NCI-H446 treated with DMSO at 0.1 percent for 48 hours (cell line): ENCODE measurements at places on chromosomes 1 and 21.
A peak's percentile ranks its signal among the peaks of the same experiment; 100 is the strongest.

DNA sequence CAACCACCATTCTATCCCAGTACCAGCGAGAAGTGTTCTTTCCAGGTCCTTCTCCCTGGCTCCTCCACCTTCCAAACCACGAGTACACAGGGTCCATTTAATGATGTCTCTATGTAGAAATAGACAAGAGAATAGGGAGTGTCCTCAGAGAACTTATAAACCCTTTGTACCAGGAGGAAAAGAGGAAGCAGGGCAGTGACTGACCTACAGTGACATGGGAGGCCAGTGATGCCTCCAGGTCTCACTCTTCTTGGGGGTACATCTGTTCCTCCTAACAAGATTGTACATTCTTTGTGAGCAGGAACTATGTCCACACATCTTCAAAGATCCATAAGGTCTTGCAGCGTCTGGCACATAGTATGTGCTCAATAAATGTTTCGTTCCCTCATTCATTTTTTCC lies 18.7 kb upstream of the FMOD start:
- no peak for DNase-seq

DNA sequence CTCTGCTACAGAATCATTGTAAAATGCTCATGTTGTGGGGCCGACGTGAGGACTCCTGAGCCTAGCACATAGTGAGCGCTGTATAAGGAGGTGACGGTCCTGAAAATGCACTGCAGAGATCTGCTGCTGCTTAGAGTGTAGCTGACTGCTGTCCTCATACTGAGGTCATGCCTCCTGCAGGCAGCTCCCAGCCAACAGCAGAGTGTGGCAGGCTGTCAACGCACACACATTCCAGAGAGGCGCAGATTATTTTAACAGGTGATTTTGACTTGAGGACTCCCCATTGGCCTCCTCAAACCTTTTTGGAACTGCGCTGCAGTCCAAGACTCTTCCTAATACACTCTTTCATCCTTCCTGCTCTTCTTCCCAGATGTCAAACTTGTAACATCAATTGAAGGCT lies 119.8 kb upstream of the KCNJ6 start:
- DNase-seq, result no peak

DNA sequence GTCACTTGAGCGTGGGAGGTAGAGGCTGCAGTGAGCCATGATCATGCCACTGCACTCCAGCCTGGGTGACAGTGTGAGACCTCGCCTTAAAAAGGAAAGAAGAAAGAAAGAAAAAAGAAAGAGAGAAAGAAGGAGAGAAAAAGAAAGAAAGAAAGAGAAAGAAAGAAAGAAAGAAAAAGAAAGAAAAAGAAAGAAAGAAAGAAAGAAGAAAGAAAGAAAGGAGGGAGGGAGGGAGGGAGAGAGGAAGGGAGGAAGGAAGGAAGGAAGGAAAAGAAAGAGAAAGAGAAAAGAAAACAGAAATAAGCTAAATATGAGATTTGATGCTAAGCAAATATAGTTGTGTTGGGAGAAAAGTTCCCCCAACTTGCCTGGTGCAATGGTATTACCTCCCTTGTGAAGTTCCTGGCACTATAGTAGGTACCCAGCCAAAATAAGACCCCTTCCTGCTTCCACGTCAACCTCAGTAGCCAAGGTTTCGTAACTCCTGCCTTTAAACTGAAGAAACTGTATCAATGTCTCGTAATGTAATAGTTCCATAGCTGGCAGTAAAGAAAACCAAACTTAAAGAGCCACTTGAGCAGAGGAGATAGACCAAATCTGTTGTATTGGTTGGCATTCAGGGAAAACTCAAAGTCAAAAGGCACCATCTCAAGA lies 88.1 kb upstream of the HNRNPU start:
- DNase-seq, result no peak

- DNase-seq, result no peak
These were observed 26.2 kb upstream of the CD1A start for GRCh38 chr1:158227904-158228623.

GRCh38 chr1:236099355-236099974 lies 34.6 kb upstream of the NID1 start:
- no peak for DNase-seq

GRCh38 chr1:208280681-208281450 lies 36.7 kb upstream of the PLXNA2 start:
- DNase-seq, result no peak

DNA sequence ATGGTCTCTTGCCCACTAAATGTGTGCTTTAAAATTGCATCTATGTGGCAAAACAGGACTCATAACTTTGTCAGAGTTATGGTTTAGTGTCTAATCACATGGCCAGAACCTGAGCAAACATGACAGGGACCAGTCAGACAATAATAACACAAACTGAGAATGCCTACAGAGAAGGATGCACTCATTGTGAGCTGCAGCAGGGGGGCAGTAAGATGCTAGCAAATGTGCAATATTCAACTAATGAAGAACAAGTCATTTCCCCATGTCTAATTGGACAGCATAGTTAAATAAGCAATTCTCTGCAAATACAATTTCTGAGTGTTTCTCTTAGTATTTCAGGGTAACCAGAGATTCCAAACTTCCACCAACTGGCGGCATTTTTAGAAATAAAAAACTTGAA lies 30.8 kb downstream of the SPAG17 start:
- DNase-seq, result peak; percentile 52

GRCh38 chr1:116448785-116449385 lies 75.8 kb downstream of the ATP1A1 start:
- no peak for DNase-seq

DNA sequence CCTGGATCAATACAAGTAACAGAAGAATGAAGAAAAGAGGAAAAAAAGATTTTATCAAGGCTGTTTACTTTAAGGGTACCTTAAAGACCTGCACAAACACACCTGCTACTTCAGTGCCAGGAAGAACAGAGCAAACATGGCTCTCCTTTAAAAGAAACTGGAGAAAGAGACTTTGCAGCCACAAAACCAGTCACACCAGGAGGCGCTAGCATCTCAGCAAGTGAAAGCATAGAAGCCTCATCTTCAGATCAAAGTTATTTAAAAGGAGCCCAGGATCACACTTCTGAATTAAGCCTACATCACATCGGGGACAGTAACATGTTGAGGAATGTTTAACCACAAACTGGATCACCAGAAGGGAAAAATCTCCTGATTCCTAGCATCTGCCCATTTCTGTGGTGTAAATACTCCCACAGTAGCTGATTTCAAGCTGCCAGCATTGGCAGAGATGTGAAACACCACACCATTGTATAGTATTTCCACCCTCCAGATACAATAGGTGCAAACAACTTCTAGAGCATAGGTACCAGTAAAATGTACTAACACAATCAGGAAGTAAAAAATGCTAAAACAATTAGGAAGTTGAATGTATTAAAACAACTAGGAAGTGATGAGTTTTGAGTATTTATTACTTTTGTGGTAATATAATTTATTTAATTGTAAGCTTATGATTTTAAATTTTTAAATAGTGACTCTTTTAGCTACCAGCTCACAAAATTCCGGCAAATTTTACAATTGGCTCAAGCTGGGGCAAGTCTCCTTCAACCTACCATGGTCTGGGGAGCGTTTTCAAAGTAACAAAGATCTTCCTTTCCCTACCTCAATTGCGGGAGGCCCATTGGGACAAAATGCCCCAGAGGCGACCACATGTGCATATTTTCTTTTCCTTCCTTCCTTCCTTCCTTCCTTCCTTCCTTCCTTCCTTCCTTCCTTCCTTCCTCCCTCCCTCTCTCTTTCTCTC lies 105.3 kb upstream of the CLDN14 start:
- DNase-seq, result no peak

- DNase-seq, result no peak
These were observed 904 bp upstream of the FHL3 start for GRCh38 chr1:38006008-38006828.

DNA sequence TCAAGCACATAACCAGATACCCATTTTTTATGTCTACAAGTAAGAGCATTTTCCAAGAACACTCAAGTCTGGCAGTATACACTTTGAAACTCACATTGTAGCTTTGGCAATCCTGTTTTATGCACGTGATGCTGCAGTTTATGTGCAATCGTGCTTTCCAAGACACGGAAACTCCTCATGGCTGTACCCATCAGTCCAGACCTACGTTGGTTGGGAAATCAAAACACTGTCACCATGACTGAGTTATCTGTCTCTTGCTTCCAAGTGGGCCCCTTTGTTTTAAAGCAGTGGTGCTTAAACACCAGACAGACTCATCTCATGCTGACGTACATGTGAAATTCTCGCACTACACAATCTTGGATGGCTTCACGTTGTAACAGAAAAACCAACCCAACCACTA lies 192.8 kb downstream of the LTN1 start:
- DNase-seq, result no peak

- DNase-seq, result no peak
These were observed 4.1 kb downstream of the TAGLN2 start for GRCh38 chr1:159921251-159921650.

DNA sequence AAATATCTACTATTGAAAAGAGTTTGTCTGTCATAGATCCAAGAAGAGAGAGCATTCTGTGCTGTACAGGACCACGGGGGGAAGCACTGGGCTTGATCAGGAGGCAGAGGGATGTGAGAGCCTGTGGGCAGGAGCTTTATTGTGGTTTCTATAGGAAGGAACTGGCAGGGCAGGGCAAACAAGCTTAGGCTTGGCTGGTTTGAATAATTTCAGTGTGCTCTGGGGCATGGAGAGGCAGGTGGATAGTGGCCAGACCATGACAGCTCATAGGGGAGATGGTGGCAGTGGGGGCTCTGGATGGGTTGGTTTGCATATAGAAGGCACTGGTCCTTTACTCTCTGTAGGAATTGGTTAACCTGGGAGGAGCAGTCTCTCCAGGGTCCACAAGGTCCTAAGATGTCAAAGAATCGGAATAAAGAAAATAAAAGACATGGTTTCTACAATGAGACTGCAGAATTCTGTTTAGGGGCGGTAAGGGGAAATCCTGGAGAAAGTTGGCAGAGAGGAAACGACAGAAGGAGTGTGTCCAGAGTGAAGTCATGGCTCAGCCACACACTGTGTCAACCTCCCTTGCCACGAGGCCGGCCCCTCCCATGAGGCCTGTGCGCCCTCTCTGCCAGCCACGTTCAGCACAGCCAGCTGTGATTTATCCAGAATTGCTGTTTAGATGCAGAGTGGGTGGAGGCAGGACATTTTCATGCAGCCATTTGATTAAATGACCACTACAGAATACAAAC lies 81.7 kb upstream of the PGBD5 start:
- DNase-seq, result peak; percentile 71

DNA sequence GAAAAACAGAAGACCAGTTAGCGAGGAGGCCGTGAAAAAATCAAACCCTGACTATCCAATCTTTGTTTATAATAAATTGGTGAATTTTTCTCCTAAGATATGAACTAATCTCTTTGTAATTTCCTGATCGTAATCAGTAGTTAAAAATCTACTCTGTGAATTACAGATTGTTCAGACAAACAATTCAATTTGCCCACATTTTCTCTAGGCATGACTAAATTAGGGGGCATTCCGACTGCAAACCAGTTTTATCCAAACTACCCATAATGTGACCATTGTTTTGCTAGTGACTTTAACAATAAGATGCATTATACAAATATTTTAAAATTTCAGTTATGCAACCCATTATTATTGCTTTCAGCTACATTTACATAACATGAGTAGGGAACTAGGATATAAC lies 546.9 kb upstream of the ADAMTS5 start:
- no peak for DNase-seq

GRCh38 chr1:10237157-10237539 lies 26.8 kb downstream of the KIF1B start:
- DNase-seq, result no peak

DNA sequence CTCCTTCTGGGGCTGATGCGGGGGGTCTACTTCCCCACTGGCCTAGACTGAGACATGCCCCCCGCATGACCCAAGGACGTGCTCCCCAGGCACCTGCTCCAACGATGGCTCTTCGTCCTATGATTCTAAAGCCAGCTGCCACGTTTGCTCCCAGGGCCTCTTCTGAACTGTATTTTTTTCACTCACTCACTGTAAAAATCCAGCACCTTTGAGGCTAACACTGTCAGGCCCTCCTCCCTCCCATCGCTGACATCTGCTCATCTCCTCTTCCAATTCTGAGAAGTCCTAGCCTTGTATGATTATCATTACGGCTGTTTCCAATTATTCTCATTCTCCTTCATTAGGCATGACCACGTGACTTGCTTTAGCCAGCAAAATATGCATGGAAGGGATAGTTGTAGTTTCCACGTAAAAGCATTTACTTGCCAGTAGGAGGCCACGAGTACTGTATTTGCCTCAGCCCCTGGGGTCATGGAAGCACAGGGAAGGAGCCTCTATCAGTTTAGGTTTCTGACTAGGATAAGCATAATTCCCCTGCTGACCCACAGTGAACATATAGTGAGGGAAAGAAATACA lies 19.1 kb upstream of the EDN2 start:
- peak; percentile 71 for DNase-seq

- DNase-seq, result peak; percentile 99
These were observed 975.7 kb upstream of the ADGRL4 start for GRCh38 chr1:79982211-79982610.

GRCh38 chr1:88799491-88799890 lies 91.9 kb downstream of the GTF2B start:
- DNase-seq, result no peak

GRCh38 chr21:43819511-43820405 lies 30.4 kb downstream of the RRP1 start:
- no peak for DNase-seq

GRCh38 chr21:33861125-33861524 lies 54.5 kb downstream of the ATP5PO start:
- no peak for DNase-seq

DNA sequence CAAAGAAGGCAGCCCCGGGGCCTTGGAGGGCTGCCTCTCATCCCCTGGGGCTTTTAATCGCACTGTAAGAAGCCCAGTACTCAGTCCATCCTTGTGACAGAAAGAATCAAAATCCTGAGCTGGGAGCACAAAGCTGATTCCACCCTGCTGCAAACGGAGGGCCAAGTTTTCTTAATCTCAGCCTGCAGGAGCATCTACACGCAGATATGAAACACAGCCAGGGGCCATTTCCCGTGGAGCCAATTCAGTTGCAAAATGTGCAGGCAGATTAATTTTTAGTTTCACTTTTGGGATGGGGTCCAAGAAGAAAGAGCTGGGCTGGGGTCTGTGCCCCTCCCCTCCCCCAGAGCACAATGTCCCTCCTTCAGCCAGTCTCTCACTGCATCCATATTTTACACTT lies 4.4 kb downstream of the LYPD8 start:
- DNase-seq, result no peak

DNA sequence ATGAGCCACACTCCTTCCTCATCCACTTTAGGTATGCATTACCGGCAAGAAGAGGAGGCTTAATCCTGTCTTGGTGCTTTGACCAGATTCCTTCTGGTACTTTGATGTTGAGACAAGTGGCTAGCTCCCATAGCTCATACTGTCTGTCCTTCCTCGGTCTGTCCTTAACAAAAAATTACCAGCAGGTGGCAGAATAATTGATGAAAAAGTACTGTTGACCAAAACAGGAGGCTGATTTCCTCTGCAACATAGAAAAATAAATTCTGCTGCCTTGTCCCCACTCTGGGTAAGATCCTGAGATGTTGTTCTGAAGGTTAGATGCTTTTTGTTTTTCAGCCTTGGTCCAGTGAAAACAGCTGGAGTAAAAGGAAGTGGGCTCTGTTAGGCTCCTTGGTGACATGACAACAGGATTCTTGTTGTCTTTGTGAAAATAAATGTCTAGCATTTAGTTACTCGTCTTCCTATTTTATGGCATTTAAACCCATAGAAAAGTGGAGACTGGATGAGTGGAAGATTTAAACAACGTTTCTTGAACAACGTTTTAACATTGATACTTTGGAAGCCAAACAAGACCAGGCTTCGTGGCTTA lies 11.2 kb upstream of the HJV start:
- peak; percentile 16 for DNase-seq
